ENCODE measurements at places on chromosomes 12 and 14. TPM values are rescaled to one million over a fixed set of nuclear protein-coding genes. Genes with fewer than 3 reads are reported as not detected.

- no peak for DNase-seq
Observed at GRCh38 chr12:4540638-4541037, 1.9 kb downstream of the RAD51AP1 start.

DNA sequence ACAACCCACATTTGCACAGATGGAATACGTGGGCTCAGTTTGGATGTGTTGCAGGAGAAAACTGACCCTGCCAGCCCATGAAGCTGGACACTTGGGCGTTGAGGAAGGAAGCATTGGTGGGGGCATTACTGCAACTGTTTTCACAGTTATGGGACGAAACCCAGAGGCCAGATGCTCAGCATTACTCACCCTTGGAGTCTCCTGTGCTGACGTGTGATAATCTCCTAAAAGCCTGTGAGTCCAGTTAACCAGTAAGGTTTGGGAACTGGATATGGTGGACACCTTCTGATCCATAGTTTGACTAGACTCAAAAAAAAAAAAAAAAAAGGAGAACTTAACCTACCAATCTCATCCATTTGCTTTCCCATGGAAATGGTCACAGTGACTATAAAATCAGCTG is 52.8 kb upstream of the EGLN3 start:
- no peak for DNase-seq

- DNase-seq: no peak
Observed at GRCh38 chr12:98352218-98352811, 163.1 kb upstream of the TMPO start.

DNA sequence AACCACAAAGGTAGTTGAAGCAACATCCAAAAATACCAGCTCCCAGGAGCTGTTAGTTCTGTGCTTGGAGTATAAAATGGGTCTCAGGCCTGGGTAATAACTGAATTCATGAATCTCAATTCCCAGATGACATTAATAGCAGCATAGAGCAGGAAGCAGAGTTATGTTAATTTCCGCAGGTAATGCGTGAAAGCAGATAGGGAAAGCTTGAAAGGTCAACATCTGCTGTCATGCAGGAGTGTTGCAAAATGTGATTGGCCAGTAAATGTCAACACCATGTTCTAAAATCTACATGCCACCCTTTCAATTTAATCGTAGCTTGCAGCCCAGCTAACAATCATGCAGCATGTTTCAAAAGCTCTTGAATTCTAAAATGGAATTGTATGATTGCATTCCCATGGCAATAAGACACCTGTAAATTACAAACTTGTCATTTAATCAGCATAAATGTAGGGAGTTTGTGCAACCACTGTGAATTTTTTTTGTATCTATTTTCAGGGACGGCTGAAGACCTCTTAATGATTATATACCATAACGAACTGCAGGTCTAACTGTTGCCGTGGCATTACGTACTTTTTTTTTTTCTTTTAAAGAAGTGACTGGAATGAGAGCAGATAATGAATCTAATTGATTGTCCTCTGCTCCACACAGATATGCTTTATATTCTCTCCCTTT is 635.8 kb upstream of the FOXG1 start:
- DNase-seq: no peak

DNA sequence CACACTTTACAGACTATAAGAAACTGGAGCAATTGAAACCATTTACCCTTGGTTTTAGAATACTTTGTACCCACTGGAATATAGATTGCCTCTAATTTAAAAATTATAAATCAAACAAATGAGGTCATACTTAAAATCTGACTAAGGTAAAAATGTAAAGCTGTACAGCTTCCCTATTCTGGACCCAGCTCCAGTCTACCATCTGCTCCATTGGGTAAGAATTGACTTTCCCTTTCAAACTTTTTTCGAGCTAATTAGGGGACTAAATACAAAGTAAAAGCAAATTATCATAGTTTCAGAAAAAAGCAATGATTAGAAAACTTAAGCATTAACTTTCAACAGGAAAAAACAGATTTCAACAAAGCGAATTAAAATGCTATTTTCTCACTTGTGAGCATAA is 4.3 kb downstream of the KRR1 start:
- no peak for DNase-seq

DNA sequence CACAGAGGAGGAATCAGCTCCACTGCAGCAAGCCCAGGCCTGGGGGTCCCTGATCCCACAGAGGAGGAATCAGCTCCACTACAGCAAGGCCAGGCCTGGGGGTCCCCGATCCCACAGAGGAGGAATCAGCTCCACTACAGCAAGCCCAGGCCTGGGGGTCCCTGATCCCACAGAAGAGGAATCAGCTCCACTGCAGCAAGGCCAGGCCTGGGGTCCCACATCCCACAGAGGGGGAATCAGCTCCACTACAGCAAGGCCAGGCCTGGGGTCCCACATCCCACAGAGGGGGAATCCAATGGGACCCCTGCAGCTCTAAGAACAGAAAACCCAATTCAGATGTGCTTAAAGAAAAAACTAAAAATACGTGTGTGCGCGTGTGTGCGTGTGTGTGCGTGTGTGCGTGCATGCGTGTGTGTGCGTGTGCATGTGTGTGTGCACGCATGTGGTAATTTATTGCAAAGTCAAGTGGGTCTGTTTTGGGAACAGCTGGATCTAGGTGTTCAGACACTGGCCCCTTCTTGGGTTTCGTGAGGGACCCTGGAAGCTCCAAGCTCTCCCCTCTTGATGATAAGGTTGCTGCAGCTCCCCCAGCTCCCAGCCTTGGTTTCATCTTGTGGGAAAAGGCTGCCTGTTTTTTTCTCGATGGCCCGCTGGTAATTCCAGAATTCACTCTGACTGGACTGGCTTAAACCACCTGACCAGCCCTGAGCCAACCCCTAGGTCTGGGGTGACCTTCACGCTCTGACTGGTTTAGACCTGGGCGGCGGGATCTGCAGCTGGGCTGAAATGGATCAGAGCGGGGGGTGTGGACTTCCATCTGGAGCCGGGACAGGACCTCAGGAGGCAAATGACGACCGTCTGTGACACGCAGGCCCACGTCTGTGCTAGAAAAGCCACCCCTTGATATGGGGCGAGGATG is 47.1 kb downstream of the GALNT9 start:
- no peak for DNase-seq

- no peak for DNase-seq
Observed at GRCh38 chr12:2960390-2960956, 1.3 kb downstream of the TEAD4 start.

The RPAP3 gene
- total RNA-seq: 19.2 TPM

DNA sequence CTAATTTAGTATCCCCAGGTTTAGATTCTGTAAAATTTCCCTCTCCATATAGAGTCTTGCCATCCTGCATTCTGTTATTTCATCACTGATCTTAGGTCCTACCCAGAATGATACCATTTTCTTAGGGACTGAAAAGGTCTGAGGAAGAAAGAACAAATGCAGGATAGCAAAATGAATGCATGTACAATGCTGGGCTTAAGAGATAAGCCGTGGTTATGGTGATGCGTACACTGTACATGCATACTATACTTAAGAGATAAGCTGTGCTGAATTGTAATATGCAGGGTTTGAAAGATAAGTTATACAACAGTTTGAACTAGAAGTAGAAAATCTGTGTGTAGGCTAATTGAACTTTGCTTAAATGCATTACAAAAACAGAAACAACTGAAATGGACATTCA is 416.2 kb downstream of the C12orf50 start:
- DNase-seq: no peak

DNA sequence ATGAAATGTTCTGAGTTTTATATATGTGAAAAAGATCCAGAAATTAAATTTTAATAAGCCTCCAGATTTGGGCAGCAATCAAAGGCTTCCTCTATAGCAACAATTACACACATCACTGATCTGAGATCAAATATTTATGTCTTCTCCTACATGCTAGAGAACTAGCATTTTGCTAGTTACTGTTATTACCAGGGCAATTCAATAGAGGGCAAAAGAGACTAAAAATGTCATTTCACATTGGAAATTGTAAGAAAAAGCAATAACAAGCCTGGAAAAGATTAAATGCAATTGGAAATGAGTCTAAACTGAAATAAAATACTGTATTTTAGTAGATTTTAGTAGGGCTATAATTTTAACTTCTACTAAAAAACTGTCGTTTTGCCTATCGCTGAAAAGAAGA is 32.6 kb upstream of the ANO6 start:
- no peak for DNase-seq

The CCDC197 gene
- not detected for total RNA-seq

DNA sequence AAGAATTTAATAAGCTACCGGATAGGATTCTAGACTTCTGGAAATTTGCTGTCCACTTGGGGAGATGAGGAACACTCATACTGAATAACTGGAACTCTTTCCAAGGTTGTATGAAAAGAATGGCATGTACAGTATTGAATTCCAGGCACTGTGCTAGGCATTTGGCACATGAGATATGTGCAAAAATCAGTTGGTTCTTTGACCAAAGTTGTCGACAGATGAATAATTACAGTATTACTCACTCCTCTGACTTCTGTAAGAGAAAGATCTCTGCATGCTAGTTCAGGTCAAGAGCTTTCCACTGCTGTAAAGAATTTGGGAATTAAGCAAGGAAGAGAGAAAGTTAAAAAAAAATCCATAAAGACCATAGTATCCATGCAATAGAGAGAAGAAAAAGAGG is 764.7 kb downstream of the BCL11B start:
- no peak for DNase-seq

The RASSF8 gene
- 68.5 TPM for total RNA-seq

DNA sequence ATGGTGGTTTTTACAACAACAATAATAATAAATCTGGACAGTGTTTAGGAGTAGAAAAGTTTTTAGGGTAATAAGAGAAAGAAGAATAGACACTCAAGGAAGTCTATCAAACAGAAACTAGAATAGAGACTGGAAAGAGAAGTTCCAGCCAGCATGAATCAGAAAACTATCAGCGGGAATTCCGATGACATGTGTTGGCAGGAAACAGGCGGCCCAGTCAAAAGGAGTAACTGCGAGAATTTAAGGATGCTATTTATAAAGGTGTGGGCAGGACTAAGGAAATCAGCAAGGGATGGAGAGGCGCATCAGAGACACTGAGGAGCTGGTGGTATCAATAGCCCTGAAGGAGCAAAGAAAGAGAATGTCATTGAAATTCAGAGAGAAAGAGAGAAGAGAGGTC is 89.9 kb downstream of the TBX5 start:
- DNase-seq: no peak

The C12orf50 gene
- total RNA-seq: not detected

The KRT83 gene
- total RNA-seq: not detected

The RBM19 gene
- 25.5 TPM for total RNA-seq

GRCh38 chr12:50162230-50162629 is 4.9 kb downstream of the CERS5 start:
- no peak for DNase-seq

DNA sequence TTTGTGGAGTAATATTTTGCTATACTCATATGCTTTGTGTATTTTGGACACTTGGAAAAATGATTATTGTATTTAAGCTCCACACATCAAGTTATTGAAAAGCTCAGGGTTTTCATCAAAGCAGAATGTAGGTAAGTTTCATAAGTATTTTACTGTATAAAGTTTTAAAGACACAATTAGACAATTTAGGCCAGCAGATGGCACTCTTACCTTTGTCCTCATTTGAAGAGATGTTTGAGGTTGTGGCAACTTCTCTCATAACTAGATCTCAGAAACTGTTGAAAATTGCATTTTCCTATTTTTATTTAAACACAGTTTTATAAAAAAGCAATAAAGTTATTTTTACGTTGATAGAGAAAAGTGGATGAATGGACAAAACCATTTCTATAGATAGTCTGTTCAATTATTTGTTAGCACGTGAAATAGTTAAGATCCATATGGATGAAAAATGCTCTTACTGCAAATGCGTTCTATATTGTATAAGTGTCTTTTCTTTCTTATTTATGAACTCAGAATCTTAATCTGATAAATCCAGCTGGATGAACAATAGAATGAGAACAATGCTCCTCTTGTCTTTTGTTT is 300.0 kb downstream of the AEBP2 start:
- DNase-seq: no peak

GRCh38 chr14:68935761-68936214 is 43.3 kb downstream of the ACTN1 start:
- DNase-seq: no peak

- no peak for DNase-seq
Observed at GRCh38 chr14:87745507-87746118, 247.4 kb downstream of the GALC start.

The ALX1 gene
- total RNA-seq: 2.0 TPM

All from vagina (tissue), 2 donors.